Chondrocyte (in vitro differentiated cells): ENCODE measurements at places on chromosomes 2 and 18. TPM values are rescaled to one million over a fixed set of nuclear protein-coding genes. Genes with fewer than 3 reads are reported as not detected.

SERPINB8 gene
- 10.2 to 13.6 TPM (median 12.0 TPM) in 3 replicates for total RNA-seq

SETBP1 gene
- total RNA-seq = 28.8 to 44.5 TPM (median 29.3 TPM) in 3 replicates

SIX2 gene
- 35.0 to 93.2 TPM (median 35.1 TPM) in 3 replicates for total RNA-seq

IRS1 gene
- 5.8 to 12.4 TPM (median 12.0 TPM) in 3 replicates for total RNA-seq

OSBPL6 gene
- total RNA-seq = 6.5 to 10.5 TPM (median 10.3 TPM) in 3 replicates

GRCh38 chr18:51107598-51108305 is 77.7 kb downstream of the SMAD4 start:
- H3K27ac ChIP-seq = no peak overlapping the region
- peaks cover 4% of the 10 kb centered on the region for H3K4me1 ChIP-seq
- DNase-seq = no peak
- no peaks in the 10 kb centered on the region for H3K36me3 ChIP-seq
- no peaks in the 10 kb centered on the region for H3K27me3 ChIP-seq
- no peak overlapping the region for H3K4me3 ChIP-seq

- no peaks in the 10 kb centered on the region for H3K4me1 ChIP-seq
- peaks cover 13% of the 10 kb centered on the region for H3K27me3 ChIP-seq
- H3K27ac ChIP-seq = no peak overlapping the region
Measured at GRCh38 chr2:16784652-16785051, 119.0 kb upstream of the CYRIA start.

DNA sequence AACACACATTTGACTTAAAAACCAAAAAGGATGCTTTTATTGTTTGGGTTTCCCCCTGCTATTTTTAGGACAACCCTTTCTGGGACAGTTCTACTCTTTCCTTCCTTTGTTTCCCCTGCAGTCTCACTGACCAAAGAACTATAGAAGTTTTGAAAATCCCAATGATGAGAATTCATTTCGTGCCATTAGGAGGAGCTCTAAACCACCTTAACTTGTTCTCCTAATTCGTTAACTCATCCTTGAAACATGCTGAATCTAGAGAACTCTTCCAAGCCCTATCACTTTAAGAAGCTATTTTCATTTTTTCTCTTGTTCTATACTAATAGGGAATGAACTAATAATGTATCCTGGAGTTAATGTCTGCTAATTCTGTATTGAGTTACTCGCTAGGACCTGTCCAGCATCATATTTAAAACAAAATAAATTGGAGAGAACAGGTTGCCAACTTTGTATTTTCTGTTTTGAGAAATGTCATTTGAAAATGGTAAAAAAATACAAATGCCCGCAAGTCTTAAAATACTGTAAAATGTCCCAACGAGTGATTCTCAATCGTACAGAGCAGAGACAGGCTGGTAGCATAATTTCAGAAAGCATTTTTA is 62.9 kb downstream of the AFTPH start:
- no peak for DNase-seq
- H3K27me3 ChIP-seq = no peaks in the 10 kb centered on the region
- H3K4me1 ChIP-seq = peaks cover 3% of the 10 kb centered on the region
- peaks cover 13% of the 10 kb centered on the region for H3K36me3 ChIP-seq
- H3K4me3 ChIP-seq = no peak overlapping the region

GRCh38 chr18:3092727-3093126 is 79.8 kb upstream of the LPIN2 start:
- peak overlapping the region; percentile 56 for H3K27ac ChIP-seq
- peaks cover 39% of the 10 kb centered on the region for H3K4me1 ChIP-seq
- H3K4me3 ChIP-seq = no peak overlapping the region
- DNase-seq = no peak
- H3K27me3 ChIP-seq = no peaks in the 10 kb centered on the region
- H3K36me3 ChIP-seq = no peaks in the 10 kb centered on the region

DNA sequence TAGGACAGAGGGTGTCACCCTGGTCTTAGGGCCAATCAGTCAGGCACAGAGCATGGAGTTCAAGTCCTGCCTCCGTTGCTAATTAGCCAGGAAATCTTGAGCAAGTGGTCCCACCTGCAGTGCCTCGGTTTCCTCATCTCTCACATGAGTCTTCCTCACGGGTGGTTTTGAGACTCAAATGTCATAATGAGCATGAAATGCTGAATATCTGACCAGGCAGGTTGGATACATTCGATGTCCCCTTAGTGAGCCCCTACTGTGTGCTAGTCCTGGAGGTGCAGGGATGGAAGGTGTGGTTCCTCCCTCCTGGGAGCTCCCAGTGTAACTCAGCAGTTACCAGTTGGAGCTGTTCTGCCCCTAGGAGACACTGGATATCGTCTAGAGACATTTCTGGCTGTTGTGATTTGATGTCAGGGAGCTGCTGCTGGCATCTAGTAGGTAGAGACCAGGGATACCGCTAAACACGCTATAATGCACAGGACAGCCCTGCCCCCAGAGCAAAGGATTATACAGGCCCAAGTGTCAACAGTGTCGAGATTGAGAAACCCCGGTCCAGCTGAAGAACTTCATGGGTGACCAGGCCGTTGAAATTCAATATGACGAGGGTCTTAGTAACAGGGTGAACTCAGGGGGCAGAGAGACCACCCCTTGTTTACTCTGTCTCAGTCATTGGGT is 118.5 kb upstream of the TWIST2 start:
- H3K36me3 ChIP-seq = peaks cover 2% of the 10 kb centered on the region
- H3K4me3 ChIP-seq = no peak overlapping the region
- DNase-seq = no peak
- H3K27me3 ChIP-seq = peaks cover 25% of the 10 kb centered on the region

DNA sequence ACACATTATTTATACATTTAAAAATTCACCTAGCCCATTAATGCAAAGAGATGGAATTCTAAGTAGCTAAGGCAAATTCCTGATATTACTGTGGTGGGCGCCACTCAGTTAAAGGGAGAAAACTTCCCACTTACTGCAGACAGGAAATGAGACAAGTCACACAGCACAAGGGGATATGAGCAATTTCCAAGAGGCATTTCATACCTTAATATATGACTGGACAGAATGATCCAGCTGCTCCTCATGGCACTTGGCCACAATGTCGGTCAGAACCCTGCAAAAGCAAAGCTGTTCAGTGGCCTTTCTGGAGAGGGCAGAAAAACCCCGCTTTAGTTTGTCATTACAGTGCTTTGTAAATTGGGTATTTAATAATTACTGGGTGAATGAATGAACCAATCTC is 121.4 kb upstream of the CCDC195 start:
- no peak overlapping the region for H3K4me3 ChIP-seq
- peaks cover 34% of the 10 kb centered on the region for H3K4me1 ChIP-seq
- peaks cover 19% of the 10 kb centered on the region for H3K36me3 ChIP-seq
- H3K27ac ChIP-seq = peak overlapping the region; percentile 90

DNA sequence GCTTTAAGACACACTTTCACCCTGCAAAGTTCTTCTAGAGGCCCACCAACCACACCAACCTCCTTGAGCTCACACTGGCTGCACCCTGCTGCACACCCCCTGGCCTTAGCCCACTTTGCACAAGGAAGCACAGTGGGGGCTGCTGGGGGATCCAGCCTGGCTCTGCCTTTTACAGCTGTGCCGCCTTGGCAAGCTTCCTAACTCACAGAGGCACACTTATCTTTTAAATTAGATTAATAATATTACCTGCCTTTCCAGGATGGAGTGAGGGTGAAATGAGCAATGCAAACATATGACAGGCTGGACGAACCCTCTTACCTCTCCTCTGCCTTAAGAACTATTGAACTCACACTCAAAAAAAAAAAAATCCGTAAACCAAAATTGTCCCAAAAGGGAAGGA is 715.8 kb upstream of the ID2 start:
- H3K4me3 ChIP-seq = no peak overlapping the region
- peaks cover 6% of the 10 kb centered on the region for H3K4me1 ChIP-seq
- H3K27me3 ChIP-seq = peaks cover 3% of the 10 kb centered on the region

- H3K4me3 ChIP-seq = no peak overlapping the region
- DNase-seq = no peak
- H3K36me3 ChIP-seq = peaks cover 12% of the 10 kb centered on the region
Measured at GRCh38 chr2:208311321-208311720, 45.3 kb downstream of the PIKFYVE start.

- H3K4me1 ChIP-seq = no peaks in the 10 kb centered on the region
- no peak for DNase-seq
- no peaks in the 10 kb centered on the region for H3K27me3 ChIP-seq
Measured at GRCh38 chr2:149441255-149441654, 110.9 kb downstream of the LYPD6 start.

DNA sequence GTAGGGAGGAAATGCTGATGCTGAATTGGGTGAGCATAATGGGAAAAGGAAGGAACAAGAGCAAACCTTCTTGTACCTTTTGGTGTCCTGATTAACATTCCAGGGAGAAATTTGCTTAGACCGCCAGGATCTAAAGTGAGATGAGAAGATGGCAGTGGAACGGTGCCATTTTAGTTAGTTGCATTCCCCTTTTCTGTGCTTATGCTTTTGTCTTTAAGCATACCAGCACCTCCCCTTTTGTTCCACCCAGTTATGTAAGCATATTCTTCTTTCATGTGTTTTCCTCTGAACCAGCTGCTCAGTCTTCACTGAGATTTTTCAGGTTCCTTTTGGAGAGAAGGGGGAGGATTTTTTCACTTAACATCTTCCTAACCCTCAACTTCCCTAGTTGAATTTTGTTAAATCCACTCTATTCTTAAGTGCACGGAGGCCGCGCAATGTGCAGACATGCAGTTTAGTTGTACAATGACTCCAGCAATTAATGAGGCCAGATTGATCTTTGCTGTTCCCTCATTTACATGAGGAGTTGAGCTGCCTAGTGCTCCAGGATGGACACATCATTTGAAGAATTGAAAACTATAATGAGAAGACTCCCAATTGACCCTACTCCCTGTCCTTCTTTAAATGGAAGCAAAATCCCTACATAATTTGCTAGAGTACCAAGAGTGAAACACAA is 73.9 kb downstream of the MAP4K4 start:
- H3K4me1 ChIP-seq = peaks cover 80% of the 10 kb centered on the region
- no peak for DNase-seq
- no peak overlapping the region for H3K4me3 ChIP-seq
- H3K36me3 ChIP-seq = no peaks in the 10 kb centered on the region

- H3K36me3 ChIP-seq = no peaks in the 10 kb centered on the region
- no peak overlapping the region for H3K27ac ChIP-seq
- H3K27me3 ChIP-seq = peaks cover 2% of the 10 kb centered on the region
- H3K4me1 ChIP-seq = no peaks in the 10 kb centered on the region
- DNase-seq = no peak
Measured at GRCh38 chr18:53441761-53442414, 782.6 kb downstream of the MBD2 start.

DNA sequence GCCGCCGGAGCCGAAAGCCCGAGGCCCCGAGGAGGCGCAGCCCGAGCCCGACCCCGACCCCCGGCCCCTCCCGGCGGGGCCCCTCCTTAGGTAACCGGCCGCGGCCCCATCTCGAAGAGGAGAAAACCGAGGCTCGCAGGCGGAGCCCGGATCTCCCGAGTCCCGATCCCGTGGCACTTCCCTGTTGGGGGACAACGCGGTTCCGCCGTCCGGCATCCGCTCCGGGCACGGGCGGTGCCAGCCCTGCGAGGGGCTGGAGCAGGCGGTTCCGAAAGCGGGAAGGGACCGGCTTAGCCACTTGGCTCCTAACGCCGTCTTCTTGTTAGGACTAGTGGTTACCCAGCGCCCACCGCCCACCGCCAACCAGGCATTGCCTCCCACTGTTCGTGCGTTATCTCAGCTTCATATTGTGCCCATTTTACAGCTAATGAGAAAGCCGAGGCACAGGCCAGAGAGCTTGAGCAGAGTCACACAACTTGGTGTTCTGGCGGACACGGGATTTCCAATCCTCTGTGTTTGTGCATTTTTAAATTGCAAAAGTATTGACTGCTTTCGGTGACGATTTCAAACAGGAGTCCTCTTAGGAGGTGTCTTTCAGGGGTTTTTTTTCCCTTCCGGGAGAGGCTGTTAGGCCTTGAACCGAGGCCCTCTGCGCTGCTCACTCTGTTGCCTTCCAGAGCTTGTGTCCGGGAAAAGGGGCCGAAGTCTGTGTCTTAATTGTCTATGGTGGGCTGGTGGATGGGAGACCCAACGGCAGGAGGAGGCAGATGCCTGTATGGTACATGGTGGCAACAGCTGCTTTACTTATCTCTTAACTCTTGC is 562 bp downstream of the CENPA start:
- peaks cover 21% of the 10 kb centered on the region for H3K4me1 ChIP-seq
- no peak for DNase-seq
- no peaks in the 10 kb centered on the region for H3K27me3 ChIP-seq
- peak overlapping the region; percentile 43 for H3K27ac ChIP-seq
- H3K4me3 ChIP-seq = peak overlapping the region; percentile 81
- H3K36me3 ChIP-seq = peaks cover 8% of the 10 kb centered on the region

DNA sequence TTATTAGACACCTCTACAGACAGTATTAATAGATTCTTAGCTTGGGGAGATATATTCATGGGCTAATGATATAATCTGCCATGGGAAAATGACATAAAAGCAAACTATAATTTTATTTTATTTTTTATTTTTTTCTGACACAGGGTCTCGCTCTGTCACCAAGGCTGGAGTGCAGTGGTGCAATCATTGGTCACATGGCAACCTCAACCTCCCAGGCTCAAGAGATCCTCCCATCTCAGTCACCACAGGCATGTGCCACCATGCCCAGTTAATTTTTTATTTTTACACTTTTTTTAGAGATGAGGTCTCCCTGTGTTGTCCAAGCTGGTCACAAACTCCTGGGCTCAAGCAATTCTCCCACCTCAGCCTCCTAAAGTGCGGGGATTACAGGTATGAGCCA is 39.3 kb downstream of the RTN4 start:
- H3K4me1 ChIP-seq = peaks cover 95% of the 10 kb centered on the region
- H3K4me3 ChIP-seq = peak overlapping the region; percentile 26
- no peaks in the 10 kb centered on the region for H3K27me3 ChIP-seq
- H3K27ac ChIP-seq = peak overlapping the region; percentile 79

DNA sequence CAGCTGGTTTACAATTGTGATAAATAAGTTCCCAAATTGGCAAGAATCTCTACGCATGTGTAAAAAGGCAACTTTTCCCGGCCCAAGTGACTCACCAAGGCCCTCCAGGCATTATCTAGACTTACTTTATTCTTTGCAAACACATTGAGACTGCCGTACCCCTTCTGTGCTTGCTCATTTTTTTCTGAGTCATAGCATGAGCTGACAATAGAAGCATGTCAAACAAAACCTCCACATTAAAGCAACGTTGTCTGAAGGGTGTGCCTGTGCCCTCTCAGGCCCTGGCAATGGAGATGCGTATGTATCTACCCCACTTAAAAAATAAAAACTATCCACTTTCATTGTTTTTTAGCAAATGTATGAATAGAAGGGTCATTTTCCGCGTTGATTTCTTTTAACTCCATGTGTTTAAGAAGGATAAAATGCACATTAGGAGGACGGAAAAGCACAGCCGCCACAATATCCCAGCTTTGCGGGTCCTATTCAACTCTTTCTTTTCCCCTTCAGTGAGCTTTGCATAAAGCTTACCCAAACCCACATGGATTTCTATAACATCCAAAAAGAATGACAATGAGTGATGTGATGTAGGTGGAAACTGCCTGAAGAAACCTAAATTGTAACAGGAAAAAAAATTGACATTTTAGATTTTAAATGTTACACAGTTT is 298.2 kb downstream of the CDCA7 start:
- H3K4me3 ChIP-seq = no peak overlapping the region
- H3K27me3 ChIP-seq = no peaks in the 10 kb centered on the region
- H3K27ac ChIP-seq = peak overlapping the region; percentile 78
- H3K36me3 ChIP-seq = no peaks in the 10 kb centered on the region

GRCh38 chr2:44543773-44544725 is 182.3 kb downstream of the CAMKMT start:
- no peak overlapping the region for H3K27ac ChIP-seq
- peaks cover 17% of the 10 kb centered on the region for H3K4me1 ChIP-seq
- no peak for DNase-seq
